Activated CD8-positive, alpha-beta memory T cell treated with anti-CD3 and anti-CD28 coated beads for 1 hour (primary cell): ENCODE measurements at places on chromosomes 16 and 17.

DNA sequence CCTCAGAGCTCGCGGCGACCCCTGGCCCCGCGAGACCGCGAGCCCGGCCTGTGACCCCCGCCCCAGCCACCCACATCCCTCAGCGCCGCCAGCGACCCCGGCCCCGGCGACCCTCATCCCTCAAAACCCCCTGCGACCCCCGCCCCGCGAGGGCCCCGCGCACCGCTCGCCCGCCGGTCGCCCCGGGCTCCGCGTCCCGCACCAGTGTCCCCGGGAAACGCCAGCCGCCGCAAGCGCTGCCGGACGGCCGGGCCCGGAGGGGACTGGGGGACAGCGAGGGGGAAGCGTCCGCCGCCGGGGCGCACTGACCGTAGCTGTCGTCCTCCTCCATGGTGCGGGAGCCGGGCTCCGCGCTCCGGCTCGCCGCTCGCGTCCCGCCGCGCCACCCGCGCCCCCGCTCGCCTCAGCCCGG lies at the start of gene CYTH1:
CYTH1 (minus strand) TSS at position 381 of the 412 bp plus-strand sequence; CDS start at position 331, 50 bp downstream.
- DNase-seq, result no peak

- DNase-seq, result no peak
Observed at GRCh38 chr16:27195076-27195741, 8.1 kb upstream of the KDM8 start.

GRCh38 chr16:71796501-71797097 lies 12.0 kb downstream of the AP1G1 start:
- no peak for DNase-seq

- no peak for DNase-seq
Observed at GRCh38 chr17:33116021-33116551, 124.4 kb downstream of the SPACA3 start.

DNA sequence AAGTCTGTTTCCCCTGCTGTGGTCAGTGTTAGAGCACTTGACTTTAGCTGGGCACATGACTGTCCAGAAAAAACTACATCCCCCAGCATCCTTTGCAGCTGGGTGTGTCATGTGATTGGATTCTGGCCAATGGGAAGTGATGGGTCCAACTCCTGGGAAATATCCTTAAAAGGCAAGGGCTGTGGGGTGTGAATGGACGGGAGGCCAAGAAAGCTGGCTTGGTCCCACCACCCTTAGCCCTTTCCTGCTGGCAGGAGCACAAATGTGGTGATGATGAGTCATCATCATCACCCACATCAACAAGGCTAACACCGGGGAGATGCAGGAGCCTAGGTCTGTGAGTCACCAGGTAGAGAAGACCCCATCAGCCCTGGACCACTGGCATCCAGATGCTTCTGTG lies 341.7 kb downstream of the C16orf95 start:
- DNase-seq, result no peak

DNA sequence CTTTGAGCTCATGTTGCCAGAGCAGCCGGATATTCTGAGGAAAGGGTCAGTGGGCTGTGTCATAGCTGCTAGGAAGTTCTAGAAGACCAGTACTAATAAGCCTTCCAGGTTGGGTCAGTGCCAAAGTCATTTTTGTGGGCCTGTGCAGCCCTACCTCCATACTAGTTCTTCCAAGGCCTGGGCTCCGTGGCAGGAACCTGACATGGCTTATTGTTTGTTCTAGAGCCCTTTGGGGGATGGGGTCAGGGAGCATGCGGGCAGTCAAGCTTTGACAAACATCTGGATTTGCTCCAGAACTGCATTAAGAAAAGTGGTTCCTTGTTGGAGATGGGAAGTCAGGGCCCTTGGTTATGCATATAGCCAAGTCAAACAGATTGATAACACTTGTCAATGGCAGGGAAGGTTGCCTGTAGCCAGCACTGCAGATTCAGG lies 7.6 kb downstream of the ALKBH5 start:
- no peak for DNase-seq

DNA sequence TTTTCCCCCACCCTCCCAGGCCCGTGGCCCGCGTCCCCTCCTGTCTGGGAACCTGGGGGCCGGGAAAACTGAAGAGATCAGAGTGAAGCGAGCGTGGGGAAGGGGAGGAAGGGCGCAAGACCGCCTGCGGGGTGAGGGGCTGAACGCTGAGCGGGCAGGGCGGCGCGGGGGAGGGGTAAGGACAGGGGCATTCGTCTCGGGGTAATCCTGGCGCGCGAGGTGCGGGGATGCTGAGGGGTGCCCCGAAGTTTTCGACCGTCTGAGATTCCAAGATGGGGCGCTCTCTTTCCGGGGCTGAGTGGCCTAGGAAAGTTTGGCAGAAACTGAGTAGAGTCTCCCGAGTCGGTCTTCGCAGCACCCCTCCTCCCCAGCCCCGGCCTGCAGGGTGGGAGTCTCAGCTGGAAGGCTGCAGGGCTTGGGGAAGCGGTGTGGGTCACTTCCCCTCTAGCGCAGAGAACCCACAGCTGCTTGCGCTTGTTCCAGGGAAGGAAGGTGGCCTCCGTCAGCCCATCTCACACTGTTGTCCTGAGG lies 555 bp downstream of the TTYH2 start:
- no peak for DNase-seq

- no peak for DNase-seq
Observed at GRCh38 chr17:29080965-29081364, 38.0 kb downstream of the PIPOX start.

- DNase-seq, result no peak
Observed at GRCh38 chr17:69525920-69526841, 111.7 kb downstream of the MAP2K6 start.

DNA sequence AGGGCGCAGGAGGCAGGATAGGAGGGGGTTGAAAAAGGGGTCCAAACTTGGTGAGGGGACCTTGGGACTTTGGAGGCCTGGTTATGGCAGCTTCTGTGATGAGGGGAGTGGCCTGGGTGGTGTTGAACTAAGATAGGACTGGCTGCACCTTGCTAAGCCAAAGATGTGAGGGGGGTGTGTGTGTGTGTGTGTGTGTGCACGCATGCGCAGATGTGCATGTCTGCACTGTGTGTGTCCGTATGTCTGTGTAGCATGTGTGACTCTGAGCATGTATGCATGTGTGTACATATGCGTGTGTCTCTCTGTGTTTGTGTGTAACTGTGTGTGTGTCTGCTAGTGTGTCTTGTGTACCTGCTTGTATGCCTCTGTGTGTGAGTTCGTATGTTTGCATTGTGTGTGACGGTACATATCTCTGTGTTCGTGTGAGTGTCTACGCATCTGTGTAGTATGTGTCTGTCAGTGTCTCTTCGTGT lies 4.1 kb downstream of the SLC16A5 start:
- no peak for DNase-seq
